ENCODE measurements at places on chromosomes 3 and 15.

DNA sequence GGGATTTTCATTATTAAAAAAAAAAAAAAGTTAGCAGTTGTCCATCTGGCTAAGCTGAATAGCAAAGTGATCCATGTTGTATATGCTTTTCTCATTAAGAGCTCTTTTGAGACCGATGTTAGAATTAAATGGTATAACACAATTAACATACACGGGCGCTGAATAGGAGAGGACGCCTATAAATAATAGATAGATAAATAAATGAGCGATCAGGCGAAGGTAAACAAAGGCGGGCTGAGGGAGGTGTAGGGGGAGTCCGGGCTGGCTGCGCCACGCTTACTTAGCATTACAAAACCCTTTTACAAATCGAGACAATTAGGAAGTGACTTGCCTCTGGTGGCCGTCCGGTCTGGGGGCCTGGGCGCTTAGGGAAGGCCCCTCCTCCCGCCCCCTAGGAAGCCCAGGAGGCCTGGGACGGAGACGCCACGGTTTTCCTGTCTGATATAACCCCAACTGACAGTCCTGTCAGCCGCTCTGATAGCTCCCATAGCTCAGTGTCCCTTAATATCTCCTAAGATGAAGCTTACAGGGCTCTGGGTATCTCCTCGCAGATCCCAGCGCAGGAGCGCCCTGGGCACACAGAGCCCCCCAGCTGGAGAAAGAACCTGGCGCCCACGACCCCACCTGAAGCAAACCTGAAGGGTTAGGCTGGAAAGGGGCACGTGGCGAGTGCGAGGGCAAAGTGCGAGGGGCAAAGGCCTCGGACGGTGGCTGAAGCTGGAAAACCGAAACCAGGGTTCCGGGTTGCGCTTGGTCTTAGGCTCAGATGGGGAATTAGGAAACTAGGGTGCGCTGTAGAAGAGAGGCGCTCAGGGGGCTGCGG, 3.6 kb downstream of the SOX14 start:
- DNase-seq = no peak

GRCh38 chr3:147189016-147189415, 217.3 kb downstream of the ZIC4 start:
- DNase-seq = no peak

DNA sequence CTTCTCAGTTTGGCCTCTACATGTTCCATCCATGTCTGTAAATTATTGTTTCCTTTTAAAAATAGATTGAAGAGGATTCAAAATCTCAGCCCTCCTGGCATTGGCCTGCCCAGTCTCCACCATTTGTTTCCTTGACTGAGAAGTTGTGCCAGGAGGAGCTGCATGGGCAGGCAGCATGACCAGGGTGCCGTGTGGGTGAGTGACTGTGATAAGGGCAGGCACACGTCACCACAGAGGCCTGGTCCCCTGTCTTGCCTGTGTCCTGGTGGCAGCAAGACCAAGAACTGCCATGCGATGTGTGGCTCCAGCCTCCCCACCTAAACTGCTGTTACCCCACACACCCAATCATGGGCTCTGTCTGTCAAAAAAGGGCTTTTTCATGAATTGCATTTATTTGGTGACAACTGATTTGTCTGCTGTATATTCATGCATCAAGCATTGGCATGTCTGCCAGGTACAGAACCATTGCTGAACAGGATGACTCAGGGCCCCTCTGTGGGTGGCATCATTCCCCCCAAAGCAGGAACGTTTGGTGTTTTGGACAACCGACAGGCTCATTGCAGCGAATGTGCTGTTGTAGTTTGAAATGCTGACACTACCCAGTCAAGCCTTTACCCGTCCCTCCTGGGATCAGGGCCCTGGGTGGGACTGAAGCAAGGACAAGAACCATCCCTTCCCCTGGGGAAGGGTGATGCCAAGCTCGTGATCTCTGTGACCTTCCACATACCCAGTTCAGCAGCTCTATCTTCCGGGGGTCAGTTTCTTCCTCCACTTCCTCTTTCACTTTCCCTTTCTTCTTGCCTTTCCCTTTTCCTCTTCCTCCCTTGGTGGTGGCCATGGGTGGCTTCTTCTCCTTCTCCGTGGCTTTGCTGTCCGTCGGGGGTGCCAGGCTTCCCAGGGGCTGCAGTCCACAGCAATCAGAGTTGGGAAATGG, 51.6 kb downstream of the TRPM1 start:
- DNase-seq = no peak

DNA sequence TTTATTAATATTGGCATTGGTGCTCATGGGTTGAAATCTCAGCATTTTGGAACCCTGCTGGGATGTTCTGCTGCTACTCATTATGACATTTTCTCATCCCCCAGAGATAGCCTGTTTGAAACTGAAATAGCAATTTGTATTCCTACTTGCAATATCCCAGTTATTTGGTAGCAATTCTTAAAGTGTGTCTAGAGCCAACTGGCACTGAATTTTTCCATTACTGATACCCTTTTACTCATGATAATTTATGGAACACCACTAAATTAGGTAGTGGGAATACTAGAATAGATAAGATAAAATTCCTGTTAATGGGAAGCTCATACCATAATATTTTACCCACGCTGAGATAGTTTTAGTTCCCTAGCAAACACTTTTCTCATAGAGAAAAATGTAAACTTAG, 309.3 kb downstream of the SV2B start:
- no peak for DNase-seq

DNA sequence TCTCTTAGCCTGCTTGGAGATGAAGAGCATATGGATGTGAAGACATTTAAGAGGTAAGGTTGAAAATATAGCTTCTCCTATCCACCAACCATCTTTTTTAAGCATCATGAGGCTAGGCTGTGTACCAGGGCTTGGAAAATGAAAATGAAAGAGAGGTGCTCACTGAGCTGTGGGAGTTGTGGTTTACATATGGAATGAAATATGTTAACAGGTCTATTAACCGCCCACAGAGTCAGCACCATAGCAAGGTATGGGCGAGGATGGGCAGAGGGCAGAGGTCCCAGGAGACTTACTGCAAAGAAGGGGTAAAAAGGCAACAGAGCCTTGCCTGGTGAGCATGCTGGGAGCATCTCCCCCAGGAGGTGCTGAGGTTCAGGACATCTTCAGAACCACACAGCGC, 273.1 kb downstream of the GABRG3 start:
- DNase-seq = no peak

GRCh38 chr15:42148808-42149492, 7.5 kb downstream of the PLA2G4F start:
- no peak for DNase-seq

DNA sequence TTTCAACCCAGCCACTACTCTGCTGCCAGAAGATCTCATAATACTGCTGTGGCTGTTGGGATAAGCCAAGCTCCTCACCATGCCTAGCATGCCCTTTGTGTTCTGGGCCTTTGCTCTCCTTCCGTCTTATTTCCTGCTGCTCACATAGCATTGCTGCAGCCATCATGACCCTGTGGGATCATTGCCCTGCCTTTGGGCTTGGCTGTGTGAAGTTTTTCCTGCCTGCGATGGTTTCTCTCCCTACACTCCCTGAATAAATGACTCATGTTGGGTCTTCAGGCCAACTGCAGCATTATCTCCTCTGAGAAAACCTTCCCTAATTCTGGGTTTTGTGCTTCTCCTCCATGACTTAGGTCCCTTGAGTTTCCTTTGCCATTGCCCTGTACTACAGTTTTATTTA, 20.8 kb upstream of the TRA2B start:
- DNase-seq = no peak

- DNase-seq = no peak
These were observed 20.5 kb upstream of the SLC30A4 start for GRCh38 chr15:45543051-45543450.

DNA sequence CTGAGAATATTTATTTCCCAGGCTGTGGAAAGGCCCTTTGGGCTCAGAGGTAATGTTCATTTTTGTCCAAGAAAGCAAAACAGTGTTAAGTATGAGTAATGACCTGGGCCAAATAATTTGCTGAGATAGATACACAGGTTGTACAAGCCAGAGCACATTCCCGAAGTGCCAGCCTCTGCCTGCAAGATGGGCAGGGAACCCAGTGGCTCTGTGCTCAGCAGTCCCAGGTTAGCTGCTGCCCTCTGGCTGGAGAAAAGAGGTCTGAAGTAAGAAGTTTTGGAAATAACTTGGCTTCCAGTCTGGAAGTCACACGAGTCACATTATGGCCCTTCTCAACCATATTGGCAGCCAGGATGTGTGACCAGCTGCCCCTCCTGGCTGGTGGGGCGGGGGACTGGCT, 20.2 kb downstream of the MYZAP start:
- DNase-seq = peak; percentile 31

DNA sequence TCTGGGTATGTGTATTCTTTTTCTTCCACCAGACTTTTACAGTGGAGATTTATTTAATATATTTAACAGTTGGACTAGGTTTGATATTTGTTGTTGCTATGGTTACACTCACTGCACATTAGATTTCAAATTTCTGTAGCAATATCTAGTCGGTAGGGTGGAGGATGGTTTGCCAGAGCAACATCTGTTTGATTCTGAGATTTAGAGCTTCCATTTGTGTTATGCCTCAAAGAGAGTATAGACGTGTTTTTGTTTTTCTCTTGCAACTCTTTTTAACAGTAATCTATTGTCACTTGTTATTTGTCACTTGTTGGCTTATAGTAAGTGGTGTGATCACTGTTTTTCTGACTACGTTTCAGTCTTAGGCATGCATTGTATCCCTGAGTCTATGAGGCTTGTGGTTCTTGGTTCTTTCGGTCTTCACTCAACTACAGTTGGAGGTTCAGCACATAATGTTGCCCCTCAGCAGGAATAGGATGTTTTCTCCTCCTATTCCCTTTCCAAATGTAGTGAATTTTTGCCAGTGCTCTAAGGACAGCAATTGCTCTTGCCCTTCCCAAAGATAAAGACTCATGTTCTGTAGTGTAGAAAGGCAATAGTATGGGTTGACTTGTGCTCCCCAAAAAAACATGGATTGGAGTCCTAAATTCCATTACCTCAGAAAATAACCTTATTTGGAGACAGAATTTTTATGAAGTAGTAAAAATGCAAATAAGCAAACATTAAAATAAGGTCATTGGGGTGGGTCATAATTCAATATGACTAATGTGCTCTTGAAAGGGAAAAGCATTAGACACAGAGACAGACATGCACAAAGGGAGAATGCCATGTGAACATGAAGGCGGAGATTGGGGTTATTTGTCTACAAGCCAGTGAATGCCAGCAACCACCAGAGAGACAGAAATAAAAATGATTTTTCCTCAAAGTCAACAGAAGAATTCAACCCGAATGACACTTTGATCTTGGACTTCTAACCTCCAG, 692.1 kb downstream of the DIPK2A start:
- DNase-seq = peak; percentile 86

DNA sequence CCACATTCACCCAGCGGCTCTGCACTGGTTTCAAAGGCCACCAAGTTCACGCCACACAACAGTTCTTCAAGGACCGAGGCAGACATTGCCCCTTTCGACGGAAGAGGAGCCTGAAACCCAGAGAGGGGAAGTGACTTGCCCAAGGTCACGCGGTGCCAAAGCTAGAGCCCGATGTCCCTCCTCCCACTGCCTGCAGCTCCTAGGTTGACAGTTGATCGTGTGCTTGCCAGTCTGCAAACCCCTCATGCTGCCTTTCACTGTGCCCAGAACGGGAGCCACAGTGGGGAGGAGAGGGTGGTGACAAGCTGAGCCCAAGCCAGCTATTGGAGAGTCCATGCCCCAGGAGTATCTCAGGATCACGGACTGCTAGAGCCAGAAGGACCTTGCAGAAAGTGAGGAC, 230.9 kb downstream of the XXYLT1 start:
- DNase-seq = no peak

GRCh38 chr3:61926923-61927322, 365.6 kb downstream of the PTPRG start:
- no peak for DNase-seq

All from Ammon's horn (tissue), 1 donor.